ENCODE measurements at places on chromosomes 6 and 20.

GRCh38 chr6:125114248-125114858 lies 39.2 kb upstream of the TPD52L1 start:
- DNase-seq: peak; percentile 67

DNA sequence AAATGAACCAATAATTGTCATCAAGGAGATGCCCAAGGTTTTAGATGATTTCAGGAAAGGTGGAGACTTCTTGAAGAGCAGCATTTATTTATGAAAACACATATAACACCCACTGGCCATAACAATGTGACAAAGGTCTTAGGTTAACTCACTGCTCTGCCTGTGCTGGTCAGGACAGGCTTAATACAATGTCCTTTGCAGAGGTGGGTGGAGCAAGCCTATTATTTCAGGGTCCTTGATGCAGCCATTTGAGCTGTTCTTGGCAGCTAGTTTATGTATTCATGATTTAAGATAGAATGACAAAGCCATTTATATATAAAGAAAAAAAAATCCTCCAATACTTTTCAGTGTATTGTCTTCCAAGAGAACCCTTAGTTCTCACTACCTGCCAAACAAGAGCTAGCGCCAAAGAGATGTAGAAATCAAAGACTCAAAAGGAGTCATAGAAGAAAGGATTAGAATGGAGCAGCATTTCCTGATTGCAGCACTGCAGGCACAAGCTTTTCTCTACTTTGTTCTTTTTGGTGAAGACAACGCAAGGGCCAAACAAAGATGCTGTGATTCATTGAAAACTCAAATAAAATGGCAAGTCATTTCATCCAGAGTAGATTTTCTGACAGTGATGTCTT lies 124.3 kb upstream of the TSHZ2 start:
- DNase-seq: no peak

DNA sequence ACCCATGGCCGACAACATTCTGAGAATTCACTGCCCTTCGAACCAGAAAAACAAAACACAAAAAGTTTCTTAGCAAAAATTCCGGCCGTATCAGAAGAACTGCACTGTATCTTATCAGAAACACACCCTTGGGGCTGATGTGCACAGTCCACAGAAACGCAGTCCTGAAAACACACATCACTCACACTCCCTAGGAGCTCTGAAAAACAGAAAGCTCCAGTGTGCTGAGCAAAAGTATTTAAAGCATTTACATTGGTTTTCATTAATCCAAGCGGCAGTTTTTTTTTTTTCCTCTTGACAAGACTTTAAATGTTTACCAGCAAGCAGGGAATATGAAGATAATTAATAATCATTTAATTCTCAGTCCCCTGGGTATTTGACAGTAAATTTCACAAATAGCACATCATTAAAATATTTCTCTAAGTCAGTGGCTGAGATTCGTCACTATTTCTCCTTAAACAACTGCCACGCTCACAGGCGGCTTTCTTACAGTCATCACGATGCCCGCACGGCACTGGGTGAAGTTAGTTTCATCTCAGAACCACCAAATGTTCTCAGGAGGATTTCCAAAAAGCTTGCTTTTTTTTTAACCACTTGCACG lies 13.3 kb downstream of the NFATC2 start:
- peak; percentile 51 for DNase-seq

DNA sequence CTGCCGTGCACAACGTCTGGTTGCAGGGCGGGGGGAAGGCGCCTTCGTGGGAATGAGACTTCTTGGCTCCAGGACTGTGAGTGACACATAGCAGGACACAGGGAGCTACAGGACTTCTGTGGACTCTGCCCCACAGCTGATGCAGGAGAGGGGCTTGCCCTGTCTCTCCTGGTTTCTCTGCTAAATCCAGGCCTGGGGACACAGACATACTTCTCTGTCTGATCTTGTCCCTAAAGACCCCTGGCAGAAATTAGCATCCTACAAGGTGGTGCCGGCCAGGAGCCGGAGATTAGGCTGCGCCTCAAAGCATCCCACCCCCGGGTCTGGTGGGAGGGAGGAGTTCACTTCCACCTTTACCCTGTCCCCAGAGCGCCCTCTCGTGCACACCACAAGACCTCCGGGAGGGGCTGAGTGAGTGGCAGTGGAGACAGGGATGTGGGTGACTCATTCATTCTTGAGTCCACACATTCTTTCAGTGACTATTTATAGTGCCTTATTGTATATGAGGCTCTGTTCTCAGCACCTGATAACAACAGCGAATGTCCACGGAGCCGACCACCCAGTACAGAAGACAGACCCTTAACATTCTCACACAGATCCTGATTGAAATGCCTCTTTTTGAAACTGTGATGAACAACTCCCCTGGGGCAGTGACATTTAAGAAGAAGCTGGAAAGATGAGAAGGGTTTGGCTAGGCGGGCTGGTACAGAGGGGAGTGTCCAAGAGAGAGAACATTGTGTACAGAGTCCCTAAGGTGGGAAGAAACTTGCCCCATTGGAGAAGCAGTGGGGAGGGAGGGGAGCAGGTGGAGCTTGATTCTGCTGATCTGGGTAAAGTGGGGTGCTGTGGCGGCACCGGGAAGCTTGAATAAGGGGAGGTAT lies 39.0 kb downstream of the GMPR start:
- DNase-seq: peak; percentile 90

DNA sequence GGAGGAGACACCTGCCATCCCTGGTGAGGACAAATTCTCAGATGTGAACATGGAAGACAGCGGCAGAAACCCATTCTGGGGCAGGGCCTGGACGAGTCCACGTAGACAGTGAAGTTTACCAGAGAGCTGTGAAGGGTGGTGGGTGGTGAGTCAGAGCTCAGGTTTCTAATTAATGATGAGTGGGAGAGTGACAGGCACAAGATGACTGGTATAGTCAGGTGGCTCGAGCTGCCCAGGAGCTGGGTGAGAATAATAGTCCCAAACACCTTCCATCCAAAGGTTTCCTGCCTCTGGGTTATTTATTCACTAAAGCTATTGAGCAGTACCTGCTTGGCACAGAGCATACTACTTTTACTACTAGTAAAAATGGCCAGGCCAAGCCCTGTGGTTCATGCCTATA lies 6.0 kb downstream of the TLDC2 start:
- no peak for DNase-seq

DNA sequence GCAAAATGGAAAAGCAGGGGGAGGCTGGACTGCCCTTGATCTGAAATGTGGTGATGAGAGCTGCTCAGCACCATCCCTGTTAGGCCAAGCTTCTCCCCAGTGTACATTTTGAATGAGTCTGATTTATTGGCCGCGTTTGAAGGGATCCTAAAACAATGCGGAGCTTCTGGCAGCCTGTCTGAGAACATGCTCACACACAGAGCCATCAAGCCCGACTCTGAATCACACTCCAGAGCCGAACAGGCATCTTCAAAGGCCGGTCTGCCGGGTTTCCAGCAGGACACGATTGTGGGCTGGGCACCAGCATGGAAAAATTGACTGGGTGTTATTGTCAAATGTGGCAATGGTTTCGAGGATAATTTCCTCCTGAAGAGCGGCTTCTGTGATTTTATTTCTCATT lies 235.9 kb downstream of the TFAP2C start:
- DNase-seq: no peak

GRCh38 chr6:113381959-113382358 lies 475.2 kb upstream of the MARCKS start:
- peak; percentile 79 for DNase-seq

DNA sequence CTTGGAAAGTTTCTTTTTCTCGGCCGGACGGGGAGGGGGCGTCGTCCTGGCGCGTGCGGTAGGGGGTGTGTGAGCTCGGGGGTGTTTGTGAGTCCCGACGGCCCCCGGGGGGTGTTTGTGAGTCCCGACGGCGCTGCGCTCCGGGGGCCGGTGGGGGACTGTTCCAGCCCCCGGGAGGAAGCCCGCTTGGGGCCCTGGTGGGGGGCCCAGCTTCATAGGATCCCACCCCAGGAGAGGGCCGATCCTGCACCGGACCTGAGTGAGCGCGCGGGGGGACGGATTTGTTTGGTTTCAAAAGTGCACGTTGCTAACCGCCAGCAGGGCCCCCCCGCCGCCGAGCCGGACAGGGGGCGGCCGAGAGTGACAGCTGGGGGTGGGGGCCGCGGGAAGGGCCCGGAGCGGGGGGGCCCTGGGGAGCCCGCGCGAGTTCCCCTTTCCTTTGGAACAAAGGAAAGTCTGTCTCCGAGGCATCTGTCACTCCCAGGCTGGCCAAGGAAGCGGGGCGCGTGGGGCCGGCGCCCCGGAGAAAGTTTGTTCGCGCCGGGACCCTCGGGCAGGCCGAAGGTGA lies 485 bp downstream of the TGIF2 start:
- no peak for DNase-seq
